Central memory CD8-positive, alpha-beta T cell (primary cell): ENCODE measurements at places on chromosomes 3 and 15.

GRCh38 chr3:195875482-195876236 lies 32.7 kb downstream of the TNK2 start:
- peaks cover 6% of the 10 kb centered on the region for H3K36me3 ChIP-seq
- peaks cover 4% of the 10 kb centered on the region for H3K4me1 ChIP-seq
- H3K4me3 ChIP-seq = no peak overlapping the region

GRCh38 chr3:12993517-12994356 lies 79.5 kb downstream of the IQSEC1 start:
- peaks cover 51% of the 10 kb centered on the region for H3K4me1 ChIP-seq
- no peak overlapping the region for H3K27ac ChIP-seq
- peaks cover 23% of the 10 kb centered on the region for H3K36me3 ChIP-seq

- no peaks in the 10 kb centered on the region for H3K27me3 ChIP-seq
- peaks cover 3% of the 10 kb centered on the region for H3K36me3 ChIP-seq
- H3K4me1 ChIP-seq = peaks cover 9% of the 10 kb centered on the region
- H3K27ac ChIP-seq = no peak overlapping the region
Observed at GRCh38 chr3:53077476-53078220, 31.8 kb upstream of the SFMBT1 start.

GRCh38 chr15:99331381-99331780 lies 80.1 kb downstream of the LRRC28 start:
- no peak overlapping the region for H3K4me3 ChIP-seq
- no peak overlapping the region for H3K27ac ChIP-seq
- no peaks in the 10 kb centered on the region for H3K27me3 ChIP-seq
- H3K4me1 ChIP-seq = no peaks in the 10 kb centered on the region

- H3K27me3 ChIP-seq = no peaks in the 10 kb centered on the region
- H3K27ac ChIP-seq = no peak overlapping the region
- H3K4me1 ChIP-seq = no peaks in the 10 kb centered on the region
- DNase-seq = no peak
- peaks cover 3% of the 10 kb centered on the region for H3K36me3 ChIP-seq
Observed at GRCh38 chr3:41716471-41716870, 245.4 kb downstream of the ULK4 start.
